HT1080 (cell line): ENCODE measurements at places on chromosomes 11 and 22. TPM values are rescaled to one million over a fixed set of nuclear protein-coding genes. Genes with fewer than 3 reads are reported as not detected.

ANO5 gene
- 0.06 and 0.07 TPM in 2 replicates for total RNA-seq

MUC5B gene
- 0.03 TPM in 1 of 2 replicates, not detected in the other for total RNA-seq

GPHA2 gene
- 0.53 TPM in 1 of 2 replicates, not detected in the other for total RNA-seq

DBX1 gene
- total RNA-seq: not detected in 2 replicates

C1QTNF4 gene
- not detected in 2 replicates for total RNA-seq

TTLL12 gene
- total RNA-seq: 102 and 113 TPM in 2 replicates

RAB38 gene
- not detected in 2 replicates for total RNA-seq

SLC7A4 gene
- total RNA-seq: not detected in 2 replicates

FAM83F gene
- total RNA-seq: 0.03 TPM in 2 replicates

MS4A7 gene
- not detected in 2 replicates for total RNA-seq
